ENCODE measurements at places on chromosomes 6 and 20. TPM values are rescaled to one million over a fixed set of nuclear protein-coding genes. Genes with fewer than 3 reads are reported as not detected.

The EFCAB8 gene
- total RNA-seq = 0.92 TPM

The ZNF311 gene
- total RNA-seq = not detected

The PBOV1 gene
- not detected for total RNA-seq

DNA sequence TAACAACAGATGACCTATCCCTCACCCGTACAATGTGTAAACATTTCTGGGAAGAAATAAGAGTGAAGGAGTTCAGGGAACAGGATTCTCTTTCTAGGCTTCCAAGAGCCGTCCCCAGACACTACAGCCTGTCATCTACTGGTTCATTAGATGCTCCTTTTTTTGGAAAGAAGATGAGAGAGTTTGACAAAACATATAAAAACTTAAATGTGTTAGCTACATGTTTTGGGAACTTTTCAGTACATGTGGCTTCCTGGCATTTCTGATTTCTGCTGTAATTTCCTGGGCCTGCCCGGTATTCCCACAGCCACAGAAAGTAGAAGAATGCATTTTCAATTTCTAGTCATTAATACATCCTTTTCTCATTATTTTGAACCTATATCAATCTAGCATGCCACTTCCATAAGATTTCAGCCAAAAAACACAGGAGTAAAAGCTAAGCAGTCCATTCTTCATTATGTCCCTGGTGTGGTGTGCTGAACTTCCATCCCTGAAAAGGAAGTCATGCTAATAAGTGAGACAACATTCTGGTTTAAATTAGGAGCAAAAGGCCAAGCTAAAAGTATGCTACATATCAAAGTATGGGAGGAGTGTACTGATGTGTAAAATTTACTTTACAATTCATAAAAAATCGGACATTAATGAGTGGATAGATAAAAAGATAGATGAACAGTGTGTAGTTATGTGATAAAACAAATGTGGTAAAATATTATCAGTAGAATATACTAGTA, 198.2 kb downstream of the WDR27 start:
- DNase-seq = no peak

- no peak for DNase-seq
Measured at GRCh38 chr20:59334651-59335300, 34.4 kb downstream of the EDN3 start.

DNA sequence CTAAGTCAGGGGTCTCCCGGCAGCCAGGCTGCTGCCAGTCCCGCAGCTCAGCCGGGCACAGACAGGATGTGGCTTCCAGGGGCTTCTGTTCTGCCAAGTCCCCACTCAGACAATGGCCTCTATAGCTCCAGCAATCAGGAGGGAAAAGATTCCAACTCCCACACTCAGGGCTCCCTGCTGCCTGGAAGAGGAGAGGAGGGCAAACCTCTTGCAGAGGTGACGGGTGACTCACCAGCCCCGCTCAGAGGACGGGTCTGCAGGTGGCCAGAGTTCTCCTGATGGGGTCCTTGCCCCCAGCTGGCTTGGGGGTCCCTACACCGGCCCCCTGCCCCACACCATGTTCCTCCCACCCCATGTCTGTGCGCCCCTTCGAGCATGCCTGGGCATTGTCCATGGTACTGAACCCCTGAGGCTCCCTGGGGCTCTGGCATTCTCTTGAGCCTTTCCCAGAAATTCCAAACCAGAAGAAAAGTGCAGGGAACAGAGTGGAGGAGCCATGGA, 32.6 kb downstream of the NTSR1 start:
- DNase-seq = no peak

DNA sequence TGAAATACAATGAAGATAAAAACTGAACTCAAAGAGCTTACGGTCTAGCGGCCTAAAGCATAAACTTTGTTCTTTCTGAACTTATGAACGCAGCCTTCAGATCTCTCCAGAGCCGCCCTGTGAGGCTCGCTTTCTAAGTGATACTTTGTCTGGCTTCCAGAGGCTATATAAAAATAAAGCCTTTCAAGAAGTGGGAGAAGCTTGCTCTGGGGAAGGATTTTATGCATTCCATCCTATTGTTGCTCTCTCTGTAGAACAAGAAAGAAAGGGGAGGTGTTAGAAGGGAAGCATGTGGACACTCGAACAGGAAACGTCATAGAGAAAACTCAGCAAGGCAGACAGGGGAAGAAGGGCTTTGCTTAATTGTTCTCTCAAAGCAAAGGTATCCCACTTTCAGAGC, 77.0 kb downstream of the TBX18 start:
- no peak for DNase-seq

DNA sequence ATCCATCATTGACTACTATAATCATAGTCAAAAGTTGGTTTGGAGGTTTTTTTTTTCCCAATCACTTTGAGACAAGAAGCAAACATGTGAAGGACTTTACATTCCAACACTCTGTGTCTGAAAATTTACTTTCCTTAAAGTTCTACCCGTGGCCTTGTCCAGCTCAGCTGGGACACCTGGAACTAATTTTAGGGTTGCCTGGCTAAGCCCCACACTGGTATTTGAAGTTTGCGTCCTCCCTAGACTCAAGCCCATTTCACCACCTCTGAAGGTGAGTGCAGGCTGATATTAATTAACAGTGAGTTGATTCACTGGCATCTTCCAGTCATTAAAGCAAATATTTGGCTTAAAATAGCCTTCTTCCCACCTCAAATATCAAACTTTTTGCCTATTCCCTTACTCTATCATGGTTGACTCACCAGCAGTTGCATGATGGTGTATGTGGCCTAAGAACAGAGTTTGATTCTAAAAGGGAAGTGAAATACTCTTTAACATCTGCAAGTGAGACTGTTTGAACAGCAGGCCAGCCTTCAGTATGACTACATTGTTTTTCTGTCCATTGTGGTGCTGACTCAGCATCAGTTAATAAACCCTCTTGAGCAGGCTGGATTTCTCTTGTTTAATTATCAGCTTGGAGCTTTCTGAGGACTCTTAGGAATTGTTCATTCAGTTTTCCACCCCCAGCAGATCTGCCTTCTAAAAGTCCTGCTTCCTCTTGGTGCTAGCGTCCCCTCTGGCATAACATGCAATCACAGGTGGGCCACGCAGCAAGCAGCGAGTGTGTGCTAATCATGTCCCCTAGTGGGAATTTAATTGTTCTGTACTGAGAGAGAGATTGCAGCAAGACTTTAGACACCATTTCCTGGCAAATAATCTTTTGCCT, 1.8 kb upstream of the PRDM1 start:
- DNase-seq = no peak

GRCh38 chr6:55913228-55914195, 38.1 kb upstream of the BMP5 start:
- DNase-seq = no peak

- no peak for DNase-seq
Measured at GRCh38 chr6:137761072-137761471, 106.0 kb upstream of the TNFAIP3 start.

DNA sequence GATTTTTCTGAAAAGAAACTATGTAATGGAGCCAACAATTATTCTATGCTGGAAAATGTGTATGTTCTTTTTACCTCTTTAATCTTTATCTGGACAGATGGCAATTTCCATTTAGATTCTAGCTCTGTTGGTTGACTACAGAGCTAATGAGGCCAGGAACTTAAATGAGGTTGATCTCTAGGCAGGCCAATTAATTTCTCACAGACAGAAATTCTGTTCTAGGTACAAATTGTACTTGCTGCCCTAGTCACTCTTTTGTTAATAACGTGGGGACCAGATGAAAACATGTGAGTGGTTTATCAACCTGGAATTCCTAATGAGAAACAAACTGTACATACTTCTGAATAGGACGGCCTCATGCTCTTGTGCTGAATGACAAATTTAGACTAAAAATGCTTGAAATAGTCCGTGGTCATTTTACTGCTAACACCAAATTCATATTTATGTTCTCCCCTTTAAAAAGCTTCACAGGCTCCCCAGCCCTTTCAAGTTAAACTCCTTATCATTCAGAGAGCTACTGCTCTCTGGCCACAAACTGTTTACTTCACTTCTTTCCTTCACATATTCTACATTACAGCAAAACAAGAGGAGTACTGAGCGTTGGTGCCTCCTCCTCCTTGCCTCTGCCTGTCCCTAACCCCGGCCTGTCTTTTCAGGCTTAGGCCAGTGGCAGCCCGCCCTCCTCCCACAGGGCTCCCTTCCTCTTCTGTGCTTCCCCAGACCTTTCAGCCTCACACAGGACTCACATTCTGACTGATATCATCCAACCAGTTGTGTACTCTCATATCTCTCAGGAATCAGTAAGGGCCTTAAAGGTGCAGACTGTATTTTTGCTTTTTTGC, 41.4 kb downstream of the DTNBP1 start:
- no peak for DNase-seq

DNA sequence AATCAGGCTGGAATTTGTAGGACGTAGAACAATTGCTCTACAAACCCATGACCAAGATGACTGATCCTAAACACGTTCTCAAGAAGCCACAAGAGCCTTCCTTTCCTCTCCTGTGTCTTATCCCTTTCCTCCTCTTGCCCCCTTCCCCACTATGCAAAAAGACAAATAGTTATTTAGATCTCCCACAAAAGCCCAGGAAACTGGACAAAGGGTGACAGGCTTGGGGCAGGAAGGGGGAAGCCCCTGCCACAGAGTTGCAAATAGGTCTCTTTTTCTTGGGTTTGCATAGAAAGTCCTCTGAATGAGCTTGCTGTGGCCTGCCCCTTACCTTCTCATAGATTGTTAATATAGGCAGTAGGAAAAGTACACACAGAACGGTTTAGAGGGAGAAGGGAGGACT, 377.1 kb upstream of the BTBD3 start:
- DNase-seq = no peak

- DNase-seq = no peak
Measured at GRCh38 chr6:41578217-41579087, 32.3 kb downstream of the FOXP4 start.

DNA sequence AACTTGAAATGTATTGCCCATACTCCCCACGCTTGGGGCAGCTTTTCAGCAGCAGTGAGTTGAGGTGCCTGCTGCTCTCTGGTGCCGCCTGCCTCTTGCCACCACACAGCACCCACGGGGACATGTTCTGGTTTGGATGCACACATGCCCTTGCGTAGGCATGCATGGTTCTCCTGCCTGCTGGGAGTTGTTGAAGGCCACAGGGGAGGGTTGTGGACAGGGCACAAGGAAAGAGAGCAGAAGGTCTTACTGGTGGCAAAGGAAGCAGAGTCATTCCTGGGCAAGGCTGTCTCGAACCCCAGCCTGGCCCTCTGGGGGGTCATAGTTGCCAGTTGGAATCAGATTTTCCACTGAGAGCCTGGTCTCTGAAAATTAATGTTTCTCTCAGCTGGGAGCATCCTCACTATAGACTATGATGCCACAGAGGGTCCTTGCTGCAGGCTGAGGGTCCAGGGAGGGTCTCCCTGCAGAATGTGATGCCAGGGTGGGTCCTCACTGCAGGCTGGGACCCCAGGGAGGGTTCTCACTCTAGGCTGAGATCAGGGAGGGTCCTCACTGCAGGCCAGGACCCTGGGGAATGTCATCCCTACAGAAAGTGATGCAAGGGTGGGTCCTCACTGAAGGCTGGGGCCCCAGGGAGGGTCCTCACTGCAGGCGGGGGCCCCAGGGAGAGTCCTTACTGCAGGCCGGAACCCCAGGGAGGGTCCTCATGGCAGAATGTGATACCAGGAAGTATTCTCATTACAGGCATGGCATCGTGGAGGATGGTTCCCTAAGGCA, 59.2 kb downstream of the TOX2 start:
- DNase-seq = no peak

- DNase-seq = no peak
Measured at GRCh38 chr6:34890533-34890925, 1.5 kb downstream of the ANKS1A start.

- no peak for DNase-seq
Measured at GRCh38 chr6:26520237-26520849, 17.8 kb upstream of the HMGN4 start.

- no peak for DNase-seq
Measured at GRCh38 chr6:118813775-118814174, 80.2 kb upstream of the ASF1A start.

DNA sequence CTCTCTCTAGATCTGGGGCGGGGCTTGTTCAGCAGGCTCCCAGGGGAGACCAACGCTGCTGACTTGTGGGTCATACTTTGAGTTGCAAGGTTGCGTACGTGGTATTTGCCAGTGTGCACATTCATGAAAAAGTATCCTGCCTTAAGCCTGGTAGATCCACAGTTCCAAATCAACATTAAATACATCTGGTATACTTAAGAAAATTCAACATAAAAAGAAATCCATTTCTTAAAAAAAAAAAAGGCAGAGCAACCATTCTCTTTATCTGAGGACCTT, 81.4 kb downstream of the SLC22A3 start:
- DNase-seq = no peak

DNA sequence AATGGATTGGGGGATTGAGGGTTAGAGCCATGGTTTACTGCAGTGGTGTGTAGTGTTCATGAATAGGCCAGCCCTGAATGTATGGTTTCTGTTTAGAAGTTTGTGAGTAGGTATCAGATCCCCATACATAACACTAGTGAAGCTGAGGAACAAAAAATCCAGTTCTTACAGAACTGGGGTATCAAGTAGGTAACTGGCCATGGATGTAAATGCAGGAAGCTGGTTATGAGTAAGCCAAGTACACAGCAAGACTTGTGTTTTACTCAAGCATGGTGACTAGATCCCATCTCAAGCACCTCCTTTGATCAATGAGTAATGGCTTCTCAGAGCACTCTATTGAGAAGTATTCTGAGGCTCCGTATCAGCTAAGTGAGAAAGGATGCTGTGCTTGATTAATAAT, 613.7 kb upstream of the FLRT3 start:
- DNase-seq = no peak

DNA sequence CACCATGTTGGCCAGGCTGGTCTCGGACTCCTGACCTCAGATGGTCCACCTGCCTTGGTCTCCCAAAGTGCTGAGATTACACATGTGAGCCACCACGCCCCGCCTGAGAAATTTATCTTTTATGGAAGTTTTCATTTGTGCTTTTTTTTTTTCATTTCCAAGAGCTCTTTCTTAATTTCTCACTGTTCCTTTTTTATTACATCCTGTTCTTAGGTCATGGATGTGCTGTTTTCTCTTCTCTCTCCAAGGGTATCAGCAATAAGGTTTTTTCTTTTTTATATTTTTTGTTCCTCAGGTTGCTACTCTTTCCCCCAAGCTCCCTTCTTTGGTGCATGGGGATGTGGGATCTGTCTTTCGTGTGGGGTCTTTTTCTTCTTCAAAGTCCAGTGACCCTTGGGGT, 21.2 kb upstream of the LSM14B start:
- DNase-seq = no peak
